ENCODE measurements at places on chromosomes 16 and 17. TPM values are rescaled to one million over a fixed set of nuclear protein-coding genes. Genes with fewer than 3 reads are reported as not detected.
A peak's percentile ranks its signal among the peaks of the same experiment; 100 is the strongest.

KRT33A gene
- not detected for total RNA-seq

DNA sequence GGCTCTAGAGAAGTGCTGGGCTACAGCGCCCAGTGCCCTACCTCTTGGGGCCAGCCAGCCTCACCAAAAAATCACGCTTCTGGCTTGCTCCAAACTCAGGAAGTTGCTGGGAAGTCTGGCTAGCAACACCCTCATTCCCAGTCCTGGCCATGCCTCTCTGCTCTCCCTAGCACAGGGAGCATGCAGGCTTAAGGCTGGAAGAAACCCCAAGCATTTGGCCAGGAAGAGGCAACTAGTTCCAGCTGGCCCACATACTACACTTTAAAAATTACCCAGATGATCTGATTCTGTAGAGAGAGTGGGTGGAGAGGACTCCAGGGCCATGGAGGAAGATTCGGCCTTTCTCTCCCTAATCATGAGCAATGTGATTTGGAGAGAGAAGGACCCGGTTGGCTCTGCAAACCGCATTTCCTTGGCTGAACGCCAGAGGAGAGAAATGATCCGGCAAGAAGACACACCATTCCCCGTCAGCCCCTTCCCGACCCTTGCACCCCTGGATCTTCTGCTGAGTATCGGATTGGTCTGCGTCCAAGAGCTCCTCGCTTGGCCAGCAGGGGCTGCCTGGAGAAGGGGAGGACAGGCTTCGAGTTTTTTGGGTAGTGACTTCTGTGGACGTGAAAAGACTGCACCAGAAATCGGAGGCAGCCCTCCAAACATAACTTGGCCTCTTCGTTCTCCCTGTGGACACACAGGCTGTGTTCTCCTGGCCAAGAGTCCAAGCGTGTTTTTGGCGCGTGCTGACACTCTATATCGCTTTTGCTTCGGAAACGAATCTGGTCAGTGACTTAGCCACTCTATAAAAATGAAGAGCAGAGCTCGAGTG, 406.3 kb downstream of the WWOX start:
- no peaks in the 10 kb centered on the region for H3K36me3 ChIP-seq
- H3K27me3 ChIP-seq, result no peaks in the 10 kb centered on the region
- no peak overlapping the region for H3K27ac ChIP-seq
- no peaks in the 10 kb centered on the region for H3K4me1 ChIP-seq
- DNase-seq, result no peak

DNA sequence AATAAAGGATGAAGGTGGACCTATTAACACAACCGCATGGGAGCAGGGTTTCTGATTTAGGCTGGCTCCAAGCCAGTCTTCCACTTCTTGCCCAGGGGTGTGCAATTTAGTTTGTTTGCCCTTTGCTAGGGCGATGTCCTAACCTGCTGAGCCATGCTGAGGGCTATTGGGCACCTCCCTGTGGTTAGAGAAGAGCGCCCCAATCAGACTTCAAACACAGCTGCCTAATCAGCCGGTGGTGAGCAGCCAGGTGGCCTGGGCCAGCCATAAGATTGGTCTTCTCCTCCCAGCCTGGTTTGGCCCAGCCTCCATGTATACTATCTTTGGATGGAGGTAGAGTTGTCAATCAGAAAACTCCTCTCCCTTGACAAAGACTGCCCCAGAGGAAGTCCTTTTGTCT, 15.7 kb downstream of the TMEM94 start:
- H3K27me3 ChIP-seq, result no peaks in the 10 kb centered on the region
- H3K4me3 ChIP-seq, result no peak overlapping the region
- DNase-seq, result peak; percentile 65
- H3K27ac ChIP-seq, result no peak overlapping the region
- H3K36me3 ChIP-seq, result no peaks in the 10 kb centered on the region
- H3K4me1 ChIP-seq, result peaks cover 11% of the 10 kb centered on the region

GRCh38 chr17:60345233-60345632, 46.7 kb downstream of the USP32 start:
- H3K27me3 ChIP-seq, result no peaks in the 10 kb centered on the region
- H3K27ac ChIP-seq, result no peak overlapping the region
- peaks cover 10% of the 10 kb centered on the region for H3K36me3 ChIP-seq

GRCh38 chr17:7046127-7046724, 2.3 kb upstream of the SLC16A11 start:
- H3K36me3 ChIP-seq, result no peaks in the 10 kb centered on the region
- H3K4me1 ChIP-seq, result peaks cover 8% of the 10 kb centered on the region
- no peak overlapping the region for H3K27ac ChIP-seq
- DNase-seq, result no peak
- no peaks in the 10 kb centered on the region for H3K27me3 ChIP-seq

GCGR gene
- total RNA-seq, result not detected

DNA sequence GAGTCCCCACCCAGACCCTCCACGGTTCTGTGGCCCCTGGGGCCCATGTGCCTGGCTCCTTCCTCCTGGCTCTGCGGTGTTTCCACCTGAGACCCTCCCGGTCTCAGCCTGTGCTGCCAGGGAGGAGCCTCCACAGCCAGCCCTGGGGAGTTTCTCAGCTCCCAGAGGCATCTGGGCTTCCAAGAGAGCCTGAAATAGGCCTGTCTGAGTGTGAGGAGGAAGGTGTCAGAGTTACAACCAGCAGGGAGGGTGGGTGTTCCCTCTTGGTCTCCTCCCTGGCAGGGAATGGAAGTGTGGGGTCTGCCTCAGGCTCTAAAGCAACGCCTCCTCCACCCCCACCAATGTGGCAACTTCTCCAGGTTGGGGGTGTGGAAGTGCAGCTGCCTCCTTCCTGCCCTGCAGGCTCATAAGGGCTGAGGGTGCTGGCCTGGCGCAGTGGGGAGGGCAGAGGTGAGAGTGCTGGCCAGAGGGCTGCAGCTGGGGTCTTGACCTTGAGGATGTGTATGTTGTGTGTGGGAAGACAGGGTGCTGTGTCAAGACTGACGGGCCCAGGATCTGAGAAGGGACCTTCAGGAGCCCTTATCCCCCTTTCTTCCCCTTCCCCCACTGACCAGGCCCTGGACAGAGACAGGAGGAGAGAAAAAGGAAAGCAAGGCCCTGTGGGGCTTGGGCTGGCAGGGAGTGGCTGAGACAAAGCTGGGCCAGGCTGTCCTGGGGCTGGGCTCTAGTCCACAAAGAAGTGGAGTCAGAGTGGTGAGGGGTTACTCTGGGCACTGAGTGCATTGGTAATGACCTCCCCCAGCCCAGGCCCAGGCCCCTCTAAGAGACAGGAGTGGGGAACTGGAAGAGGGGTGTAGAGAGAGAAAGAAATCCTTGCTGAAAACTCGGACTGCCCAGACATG, 2.4 kb downstream of the CYGB start:
- no peaks in the 10 kb centered on the region for H3K4me1 ChIP-seq
- DNase-seq, result no peak
- no peaks in the 10 kb centered on the region for H3K27me3 ChIP-seq
- no peaks in the 10 kb centered on the region for H3K36me3 ChIP-seq
- H3K4me3 ChIP-seq, result no peak overlapping the region

TMED6 gene
- total RNA-seq, result not detected

DNA sequence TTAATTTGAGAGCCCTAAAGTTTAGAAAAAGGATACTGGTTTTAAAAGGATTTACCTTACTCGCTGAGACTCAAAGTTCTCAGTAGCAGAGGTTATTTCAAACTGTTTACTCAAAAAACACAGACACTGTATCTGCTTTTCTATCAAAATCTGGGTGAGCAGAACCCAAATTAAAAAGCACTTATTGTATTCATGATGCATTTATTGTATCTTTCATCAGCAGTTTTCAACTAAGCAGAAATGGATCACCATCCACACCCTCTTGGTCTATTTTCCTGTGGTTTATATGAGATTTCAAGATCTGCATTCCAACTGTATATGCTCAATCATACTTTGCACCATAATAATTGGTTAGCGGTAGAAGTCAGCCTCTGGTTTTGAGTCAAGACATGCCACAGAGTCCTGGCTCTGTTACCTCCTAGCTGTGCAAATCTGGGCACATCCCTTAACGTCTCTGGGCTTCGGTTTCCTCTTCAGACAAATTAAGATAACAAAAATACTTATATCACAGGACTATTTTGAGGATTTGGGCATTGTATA, 109.5 kb downstream of the ASIC2 start:
- H3K4me3 ChIP-seq, result no peak overlapping the region
- no peaks in the 10 kb centered on the region for H3K36me3 ChIP-seq
- no peak overlapping the region for H3K27ac ChIP-seq
- DNase-seq, result no peak

GRCh38 chr16:87713451-87714229, 52.1 kb downstream of the KLHDC4 start:
- no peaks in the 10 kb centered on the region for H3K36me3 ChIP-seq
- no peaks in the 10 kb centered on the region for H3K4me1 ChIP-seq
- no peak overlapping the region for H3K27ac ChIP-seq
- H3K27me3 ChIP-seq, result no peaks in the 10 kb centered on the region
